NCI-H187 (cell line): ENCODE measurements at places on chromosomes 11 and 22.

GRCh38 chr22:38111925-38112355, 1.5 kb upstream of the BAIAP2L2 start:
- no peak for DNase-seq

GRCh38 chr22:33606504-33606903, 313.8 kb downstream of the LARGE1 start:
- no peak for DNase-seq

GRCh38 chr11:56783448-56784041, 35.0 kb upstream of the OR9G4 start:
- no peak for DNase-seq

DNA sequence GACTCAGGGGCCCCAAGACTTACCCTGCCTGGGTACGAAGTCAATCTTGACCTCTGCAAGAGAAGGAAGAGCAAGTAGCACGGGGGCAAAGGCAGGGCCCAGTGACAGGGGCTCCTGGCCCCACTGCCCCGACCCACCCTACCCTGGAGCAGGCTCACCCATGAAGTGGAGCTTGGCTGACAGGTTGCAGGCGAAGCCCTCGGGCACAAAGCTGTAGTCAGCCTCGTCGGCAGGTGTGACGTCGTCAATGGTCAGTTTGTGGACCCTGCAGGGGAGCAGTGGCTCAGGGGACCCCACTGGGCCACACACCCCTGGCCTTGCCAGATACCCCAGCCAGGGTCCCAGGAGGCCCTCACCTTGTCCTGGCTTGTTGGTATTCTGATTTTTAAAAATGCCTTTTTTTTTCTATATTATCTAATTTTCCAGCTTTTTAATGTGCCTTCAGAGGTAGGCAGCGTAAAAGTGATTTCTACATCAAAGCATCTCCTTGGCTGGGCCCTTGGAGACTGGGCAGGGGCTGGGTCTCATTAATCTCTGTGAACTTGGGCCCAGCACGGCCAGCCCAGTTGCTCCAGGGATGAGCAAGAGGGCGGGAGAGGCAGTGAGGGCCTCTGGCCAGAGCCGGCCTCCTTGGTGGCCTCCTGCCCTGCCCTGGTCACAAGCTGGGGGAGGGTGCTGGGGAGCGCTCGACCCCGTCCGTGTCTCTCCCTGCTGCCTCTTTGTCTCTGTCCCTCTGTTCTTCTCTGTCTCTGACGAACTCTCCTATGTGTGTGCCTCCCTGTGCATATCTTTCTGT, 11.3 kb downstream of the MYBPC3 start:
- DNase-seq = no peak

DNA sequence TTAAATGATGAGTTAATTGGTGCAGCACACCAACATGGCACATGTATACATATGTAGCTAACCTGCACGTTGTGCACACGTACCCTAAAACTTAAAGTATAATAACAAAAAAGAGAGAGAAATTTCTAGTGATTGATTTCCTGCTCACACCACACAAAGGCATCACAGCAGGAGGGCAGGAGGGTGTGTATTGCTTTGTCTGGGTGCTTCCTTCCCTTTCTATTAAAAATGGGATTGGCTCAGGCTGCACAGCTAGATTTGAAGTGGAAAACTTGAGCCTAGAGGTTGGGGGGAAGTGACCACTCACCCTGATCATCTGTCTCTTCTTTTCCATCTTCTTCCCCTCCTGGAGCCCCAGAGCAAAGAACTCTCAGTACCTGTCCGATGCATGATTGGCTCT, 944 bp upstream of the SCGB1D2 start:
- no peak for DNase-seq

DNA sequence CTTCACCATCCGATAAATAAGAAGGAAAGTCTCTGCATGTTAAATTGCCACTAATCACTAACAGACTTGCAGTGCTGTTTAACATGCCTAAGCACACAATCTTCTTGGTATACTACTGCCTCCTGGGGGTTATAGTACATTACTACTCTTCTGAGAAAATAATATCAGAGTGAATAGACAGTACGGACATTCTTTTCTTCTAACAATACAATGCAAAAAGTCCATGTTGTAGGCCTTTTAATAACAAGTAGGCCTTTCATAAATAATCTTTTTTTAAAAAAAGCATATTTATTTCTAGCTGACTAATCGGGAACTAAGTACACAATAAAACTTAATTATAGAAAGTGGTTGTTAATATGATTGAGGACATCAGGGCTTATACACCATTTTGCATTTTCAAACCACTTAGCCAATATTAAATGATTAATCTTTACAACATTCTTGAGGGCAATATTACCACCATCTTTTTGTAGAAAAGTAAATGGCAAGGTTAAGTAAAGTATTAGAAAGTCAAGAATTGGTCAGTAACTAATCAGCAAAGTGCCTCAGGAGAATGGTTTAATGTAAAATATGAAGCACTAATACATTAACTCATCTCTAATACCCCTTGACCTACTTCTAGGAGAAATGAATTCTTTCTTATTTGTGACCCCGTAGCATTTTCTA, 84.7 kb downstream of the TTC28 start:
- no peak for DNase-seq

GRCh38 chr11:60925868-60926267, 1.6 kb downstream of the TMEM132A start:
- no peak for DNase-seq

- no peak for DNase-seq
Observed at GRCh38 chr11:100585728-100586127, 101.4 kb upstream of the ARHGAP42 start.

- DNase-seq = no peak
Observed at GRCh38 chr22:27461470-27461869, 340.1 kb downstream of the MN1 start.

- DNase-seq = no peak
Observed at GRCh38 chr11:8671651-8672062, 10.8 kb downstream of the TRIM66 start.

DNA sequence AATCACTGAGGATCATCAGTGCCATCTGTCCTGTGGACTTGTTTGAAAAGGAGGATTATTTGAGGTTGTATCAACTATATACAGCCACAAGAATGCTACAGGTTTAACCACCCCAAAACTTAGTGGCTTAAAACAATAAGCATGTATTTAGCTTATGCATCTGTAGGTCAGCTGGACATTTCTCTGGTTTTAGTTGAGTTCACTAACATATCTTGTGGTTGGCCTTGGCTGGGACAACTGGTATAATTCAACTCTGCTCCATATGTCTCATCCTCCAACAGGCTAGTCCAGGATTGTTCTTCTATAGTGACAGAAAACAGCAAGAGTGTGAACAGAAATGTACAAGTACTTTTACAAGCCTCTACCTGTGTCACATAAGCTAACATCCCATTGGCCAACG, 49.9 kb upstream of the SOX6 start:
- DNase-seq = no peak

- DNase-seq = no peak
Observed at GRCh38 chr11:108825381-108825780, 160.5 kb downstream of the DDX10 start.

GRCh38 chr22:19818324-19819207, 36.1 kb downstream of the GNB1L start:
- no peak for DNase-seq

DNA sequence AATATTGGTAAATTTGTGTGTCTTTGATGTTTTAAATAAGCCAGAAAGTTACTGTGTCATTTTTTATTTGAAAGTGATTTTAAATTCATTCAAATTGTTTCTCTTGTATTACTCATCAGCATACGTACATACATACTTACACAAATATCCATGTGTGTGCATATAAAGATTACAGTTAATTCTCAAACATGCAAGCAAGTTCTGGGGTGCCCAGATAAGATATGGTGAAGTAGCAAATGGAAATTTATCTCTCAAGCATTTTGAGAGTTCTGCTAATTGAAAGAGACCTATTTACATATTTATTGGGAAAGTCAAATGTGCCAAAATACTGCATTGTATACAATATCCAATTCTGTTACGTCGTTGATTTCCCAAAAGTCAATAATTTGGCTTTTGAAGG, 1024.0 kb upstream of the CNTN5 start:
- no peak for DNase-seq

DNA sequence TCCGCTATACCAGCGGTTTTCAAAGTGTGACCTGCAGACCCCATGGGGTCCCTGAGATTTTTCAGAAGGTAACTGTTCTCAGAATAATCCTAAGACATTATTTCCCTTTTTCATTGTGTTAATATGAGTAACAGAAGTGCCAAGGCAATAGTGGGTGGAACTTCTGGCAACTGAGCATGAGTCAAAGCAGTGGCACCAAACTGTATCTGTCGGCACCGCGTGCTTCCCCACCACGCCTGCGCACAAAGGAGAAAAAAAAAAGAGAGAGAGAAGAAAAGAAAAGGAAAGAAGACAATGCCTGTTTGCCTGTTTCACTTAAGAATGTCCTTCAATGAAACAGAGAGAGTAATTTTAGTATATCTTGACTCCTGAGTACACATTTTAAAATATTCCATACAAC, 679.9 kb downstream of the OPCML start:
- DNase-seq = no peak

DNA sequence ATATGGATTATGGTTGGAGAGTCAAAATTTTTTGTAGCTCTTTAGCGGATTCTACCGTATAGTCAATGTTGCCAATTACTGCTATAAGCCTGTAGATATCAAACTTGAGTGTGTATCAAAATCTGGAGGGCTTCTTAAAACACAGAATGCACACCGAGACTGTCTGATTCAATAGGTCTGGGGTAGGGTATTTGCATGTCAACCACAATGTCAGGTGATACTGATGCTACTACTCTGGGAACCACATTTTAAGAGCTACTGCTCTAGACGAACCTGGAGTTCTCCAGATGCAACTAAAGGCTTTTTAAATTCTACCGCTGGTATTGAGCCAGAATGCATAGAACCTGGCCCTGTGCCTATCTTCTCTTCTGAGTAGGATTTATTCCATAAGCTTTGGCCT, 15.8 kb upstream of the MS4A4A start:
- DNase-seq = no peak

DNA sequence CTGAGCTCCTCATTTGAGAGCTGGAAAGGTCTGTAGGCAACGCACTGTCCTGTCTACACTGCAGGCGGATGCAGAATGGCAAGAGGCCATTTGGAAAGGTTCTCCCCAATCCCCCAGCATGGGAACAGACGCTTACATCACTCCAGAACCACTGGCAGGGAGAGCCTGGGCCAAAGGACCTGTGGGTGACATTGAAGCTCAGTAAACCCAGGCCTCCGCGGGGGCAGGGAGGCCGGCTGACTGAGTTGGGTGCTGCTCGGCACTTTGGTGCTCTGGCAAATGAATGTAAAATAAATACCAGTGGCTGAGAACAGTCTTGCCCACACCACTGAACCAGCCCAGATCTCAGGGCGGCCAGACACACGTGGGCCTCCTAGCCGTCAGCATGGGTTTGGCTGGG, 22.4 kb downstream of the TOM1 start:
- no peak for DNase-seq

GRCh38 chr22:19062139-19062942, 59.9 kb downstream of the DGCR2 start:
- DNase-seq = no peak
